ENCODE measurements at places on chromosomes 1 and 21.
A peak's percentile ranks its signal among the peaks of the same experiment; 100 is the strongest.

- DNase-seq, result no peak
These were observed 50.3 kb downstream of the CHD1L start for GRCh38 chr1:147292631-147293251.

GRCh38 chr1:45141247-45142003, 65.0 kb downstream of the ZSWIM5 start:
- no peak for DNase-seq

DNA sequence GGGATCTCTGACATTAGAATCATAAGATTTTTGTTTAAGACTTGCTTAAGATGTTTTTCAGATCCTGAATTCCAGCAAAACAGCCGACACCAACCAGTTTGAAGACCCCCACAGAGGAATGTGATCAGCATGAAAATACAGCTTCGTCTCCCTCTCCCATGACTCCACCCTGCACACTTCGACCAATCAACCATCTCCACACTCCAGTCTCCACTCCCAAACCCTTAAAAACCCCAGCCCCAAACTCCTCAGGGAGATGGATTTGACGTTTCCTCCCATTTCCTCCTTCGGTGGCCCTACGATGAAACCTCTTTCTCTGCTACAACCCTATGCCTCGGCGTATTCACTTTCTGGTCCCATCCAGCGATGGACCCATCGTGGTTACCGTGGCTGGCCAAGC, 30.1 kb upstream of the KIF26B start:
- DNase-seq, result no peak

- no peak for DNase-seq
These were observed 150.5 kb downstream of the PCBP3 start for GRCh38 chr21:45794027-45794426.

- DNase-seq, result peak; percentile 7
These were observed 38.2 kb downstream of the MATN1 start for GRCh38 chr1:30684881-30685795.

GRCh38 chr1:109922326-109922725, 11.7 kb downstream of the CSF1 start:
- DNase-seq, result no peak

- no peak for DNase-seq
These were observed 69.9 kb upstream of the DR1 start for GRCh38 chr1:93275634-93276295.

DNA sequence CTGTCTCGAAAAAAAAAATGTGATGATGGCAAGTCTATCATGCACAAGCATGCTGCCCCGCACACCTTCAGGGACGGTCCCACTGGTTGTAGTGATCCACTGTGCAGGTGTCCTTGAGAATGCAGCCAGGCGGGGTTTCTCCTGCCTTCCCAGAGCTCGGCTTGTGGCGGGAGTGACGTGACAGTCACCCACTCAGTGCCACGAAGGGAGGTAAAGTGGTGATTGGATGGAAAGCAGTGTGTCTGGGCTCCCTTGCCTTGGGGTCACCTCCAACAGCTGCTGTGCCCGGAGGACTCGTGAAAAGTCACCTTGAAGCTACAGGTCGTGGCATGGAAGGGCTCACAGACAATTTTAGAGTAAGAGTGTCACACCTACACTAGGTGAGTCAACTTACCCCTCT, 33.5 kb upstream of the TRIM17 start:
- no peak for DNase-seq

- no peak for DNase-seq
These were observed 35.0 kb upstream of the ATP5PO start for GRCh38 chr21:33950431-33951079.

DNA sequence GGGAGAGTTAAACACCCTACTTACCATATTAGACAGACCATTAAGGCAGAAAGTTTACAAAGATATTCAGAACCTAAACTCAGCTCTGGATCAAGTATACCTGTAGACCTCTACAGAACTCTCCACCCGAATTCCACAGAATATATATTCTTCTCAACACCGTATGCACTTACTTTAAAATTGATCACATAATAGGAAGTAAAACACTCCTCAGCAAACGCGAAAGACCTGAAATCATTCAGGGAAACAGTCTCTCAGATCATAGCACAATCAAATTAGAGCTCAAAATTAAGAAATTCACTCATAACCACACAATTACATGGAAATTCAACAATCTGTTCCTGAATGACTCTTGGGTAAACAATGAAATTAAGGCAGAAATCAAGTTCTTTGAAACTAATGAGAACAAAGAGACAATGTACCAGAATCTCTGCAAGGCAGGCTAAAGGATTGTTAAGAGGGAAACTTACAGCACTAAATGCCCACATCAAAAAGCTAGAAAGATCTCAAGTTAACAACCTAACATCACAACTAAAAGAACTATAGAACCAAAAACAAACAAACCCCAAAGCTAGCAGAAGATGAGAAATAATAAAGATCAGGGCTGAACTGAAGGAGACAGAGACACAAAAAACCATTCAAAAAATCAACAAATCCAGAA, 19.1 kb downstream of the CD84 start:
- DNase-seq, result no peak

GRCh38 chr1:220341126-220341525, 68.9 kb upstream of the RAB3GAP2 start:
- no peak for DNase-seq

DNA sequence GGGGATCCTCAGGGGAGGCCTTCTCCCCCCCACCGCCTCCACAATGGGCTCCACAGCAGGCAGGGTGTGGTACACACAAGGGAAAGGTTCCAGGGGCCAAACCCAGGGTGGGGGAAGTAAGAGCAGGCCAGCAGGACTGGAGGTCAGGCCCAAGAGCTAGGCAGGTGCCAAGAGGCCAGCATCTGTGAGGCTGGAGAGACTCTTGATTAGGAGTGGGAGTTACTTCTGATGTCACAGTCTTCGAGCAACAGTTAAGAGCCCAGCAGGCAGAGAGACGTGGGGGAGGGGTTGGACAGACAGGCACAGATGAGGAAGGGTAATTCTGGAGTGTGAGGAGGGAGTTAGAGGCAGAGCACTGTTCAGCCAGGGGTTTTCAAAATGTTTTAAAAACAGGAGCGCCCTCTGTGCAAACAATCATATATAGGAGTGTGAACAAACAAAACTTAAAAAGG, 55.8 kb downstream of the SLC9A1 start:
- no peak for DNase-seq

DNA sequence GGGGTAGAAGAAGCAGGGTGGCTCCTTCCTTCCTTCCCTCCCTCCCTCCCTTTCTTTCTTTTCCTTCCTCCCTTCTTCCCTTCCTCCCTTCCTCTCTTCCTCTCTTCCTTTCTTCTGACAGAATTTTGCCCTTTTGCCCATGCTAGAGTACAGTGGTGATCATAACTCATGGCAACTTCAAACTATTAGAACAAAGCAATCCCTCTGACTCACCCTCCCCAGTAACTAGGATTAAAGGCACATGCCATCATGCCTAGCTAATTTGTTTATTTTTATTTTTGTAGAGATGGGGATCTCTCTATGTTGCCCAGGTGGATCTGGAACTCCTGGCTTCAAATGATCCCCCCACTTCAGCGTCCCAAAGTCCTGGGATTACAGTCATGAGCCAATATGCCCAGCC, 10.0 kb upstream of the RPE65 start:
- DNase-seq, result no peak

DNA sequence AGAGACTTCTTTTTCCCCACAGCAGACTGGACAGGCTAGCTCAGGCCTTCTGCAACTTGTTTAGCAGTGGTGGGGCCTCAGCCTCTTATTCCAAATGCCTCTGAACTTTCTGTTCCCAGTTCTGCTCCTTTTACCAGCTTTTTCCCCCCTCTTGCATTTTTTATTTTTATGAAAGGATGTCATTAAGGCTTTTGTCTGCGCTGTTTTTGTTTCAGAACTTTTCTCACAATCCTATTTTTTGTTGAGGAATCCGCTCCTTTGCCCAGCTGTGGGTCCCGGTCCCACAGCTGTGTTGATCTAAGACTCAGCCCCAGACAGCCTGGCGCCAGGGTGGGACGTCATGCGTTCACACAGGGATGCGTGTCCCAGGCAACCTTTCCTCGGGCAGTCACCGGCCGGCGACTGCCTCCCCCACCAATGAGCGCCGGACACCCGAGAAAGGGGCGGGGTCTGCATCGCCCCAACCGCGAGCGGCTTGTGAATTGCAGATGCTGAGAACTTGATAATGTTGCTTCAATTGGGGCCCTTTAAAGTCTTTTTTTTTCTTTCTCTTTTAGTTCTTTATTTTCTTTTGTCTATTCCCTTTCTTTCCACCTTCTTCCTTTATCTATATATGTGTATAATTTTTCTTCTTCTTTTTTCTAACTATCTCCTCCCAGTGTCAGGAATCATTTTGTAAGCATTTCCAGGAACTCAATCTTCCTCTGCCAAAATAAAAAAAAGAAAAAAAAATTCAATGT, 3.0 kb upstream of the ID3 start:
- no peak for DNase-seq

DNA sequence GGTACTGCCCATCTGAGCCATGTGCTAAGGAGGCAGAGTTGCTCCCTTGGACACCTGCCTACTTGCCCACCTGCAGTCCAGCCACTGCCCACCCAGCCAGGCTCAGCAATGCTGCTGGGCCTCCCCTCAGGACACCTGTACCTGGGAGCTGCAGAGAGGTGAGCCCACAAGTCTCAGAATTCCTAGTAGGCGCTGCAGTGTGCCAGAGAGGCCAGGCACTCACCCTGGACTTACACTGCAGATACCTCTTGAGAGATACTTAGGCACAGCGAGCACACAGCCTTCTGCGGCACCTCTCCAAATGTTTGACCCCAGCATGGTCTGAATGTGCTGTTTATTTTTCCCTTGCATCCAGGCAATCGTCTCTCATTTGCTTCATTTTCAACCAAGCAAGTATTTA, 71.0 kb downstream of the PGBD5 start:
- no peak for DNase-seq

- no peak for DNase-seq
These were observed 13.6 kb downstream of the CNST start for GRCh38 chr1:246579818-246580217.

GRCh38 chr1:203114202-203114601, 13.3 kb upstream of the ADORA1 start:
- DNase-seq, result no peak

GRCh38 chr1:168848051-168848450, 119.0 kb upstream of the DPT start:
- no peak for DNase-seq

DNA sequence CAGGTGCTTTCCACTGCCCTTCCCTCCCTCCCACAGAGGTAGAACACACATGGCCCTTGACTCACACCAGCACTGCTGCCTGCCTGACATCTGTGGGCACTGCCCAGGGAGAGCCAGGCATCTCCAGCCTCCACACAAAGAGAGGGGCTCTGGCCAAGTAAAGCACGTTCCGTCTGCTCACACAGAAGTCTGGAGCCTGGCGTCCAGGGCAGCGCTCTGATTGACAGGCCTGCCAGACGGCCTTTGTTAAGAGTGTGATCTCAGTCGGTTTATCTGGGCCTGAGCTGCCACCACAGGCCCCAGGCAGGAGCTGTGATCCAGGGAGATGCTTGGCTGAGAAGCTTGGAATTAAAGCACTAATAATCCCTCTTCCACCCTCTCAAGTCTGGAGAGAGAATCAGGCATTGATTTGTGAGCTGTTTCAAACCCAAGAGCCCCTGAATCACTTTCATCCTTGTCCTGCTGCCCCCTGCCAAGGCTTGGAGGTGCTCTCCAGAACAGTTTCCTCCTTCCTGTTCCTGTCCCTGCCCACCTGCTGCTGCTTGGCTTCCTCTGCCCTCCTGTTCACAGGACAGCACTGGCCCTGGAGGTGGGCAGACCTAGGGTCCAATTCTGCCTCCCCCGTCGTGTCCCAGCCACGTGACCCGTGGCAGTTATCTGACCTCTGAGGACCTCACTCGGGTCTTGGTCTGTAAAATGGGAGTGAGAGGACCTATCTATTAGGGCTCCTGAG, 3.7 kb downstream of the DMRTB1 start:
- DNase-seq, result no peak

DNA sequence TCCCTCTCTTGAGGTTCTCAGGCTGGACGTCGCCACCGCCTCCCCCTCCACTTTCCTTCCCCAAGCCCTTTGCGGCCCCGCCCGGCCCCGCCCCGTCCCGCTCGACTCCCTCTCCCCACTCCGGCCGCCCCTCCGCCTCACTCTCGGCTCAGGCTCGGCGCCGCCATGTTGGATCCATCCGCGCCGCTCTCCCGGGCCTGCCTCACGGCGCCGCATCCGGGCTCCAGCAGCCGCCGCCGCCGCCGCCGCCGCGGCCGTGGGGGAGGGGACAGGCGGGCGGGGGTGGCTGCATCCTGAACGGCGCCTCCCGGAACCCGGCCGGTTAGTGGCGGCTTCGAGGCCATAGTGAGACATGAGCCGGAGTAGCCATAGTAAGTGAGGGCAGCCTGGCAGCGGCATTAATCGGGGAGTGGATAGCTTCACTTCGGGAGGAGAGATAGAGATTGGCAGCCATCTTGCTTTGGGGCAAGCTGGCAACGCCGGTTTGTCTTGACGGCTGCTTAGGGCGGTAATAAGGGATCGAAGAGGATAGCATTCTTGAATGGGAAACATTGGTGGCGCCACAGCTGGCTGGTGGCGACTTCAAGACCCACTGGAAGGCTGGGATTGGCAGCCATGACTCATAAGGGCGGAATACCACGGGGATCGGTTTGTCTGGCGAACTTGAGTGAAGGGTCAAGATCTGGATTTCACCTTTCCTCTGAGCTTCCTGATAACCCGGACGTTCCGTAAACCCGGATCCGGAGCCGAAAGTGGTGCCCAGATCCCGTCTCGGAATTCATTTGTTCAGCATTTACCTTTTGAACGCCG, at the start of gene DEDD:
Gene DEDD (minus strand): TSS at position 258 of the 810 bp plus-strand sequence. CDS start 8,205 bp downstream, outside the sequence.
- peak; percentile 93 for DNase-seq

DNA sequence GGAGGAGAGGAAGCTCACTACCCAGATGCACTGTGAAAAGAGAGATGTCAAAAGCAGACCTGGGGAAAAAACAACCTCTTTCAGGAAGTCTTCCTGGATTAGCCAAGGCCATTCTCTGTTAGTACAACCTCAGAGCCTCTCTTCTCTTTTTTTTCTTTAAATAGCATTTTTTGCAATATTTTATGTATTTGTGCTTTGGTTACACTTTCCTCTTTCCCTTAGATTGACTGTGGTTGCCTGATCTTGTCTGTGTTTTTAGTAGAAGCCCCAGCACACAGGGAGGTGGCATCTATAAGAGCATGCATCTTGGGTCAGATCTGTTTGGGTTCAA, 18.8 kb downstream of the SLC26A9 start:
- no peak for DNase-seq

- no peak for DNase-seq
These were observed 3.9 kb downstream of the BCAR3 start for GRCh38 chr1:93677729-93678128.

DNA sequence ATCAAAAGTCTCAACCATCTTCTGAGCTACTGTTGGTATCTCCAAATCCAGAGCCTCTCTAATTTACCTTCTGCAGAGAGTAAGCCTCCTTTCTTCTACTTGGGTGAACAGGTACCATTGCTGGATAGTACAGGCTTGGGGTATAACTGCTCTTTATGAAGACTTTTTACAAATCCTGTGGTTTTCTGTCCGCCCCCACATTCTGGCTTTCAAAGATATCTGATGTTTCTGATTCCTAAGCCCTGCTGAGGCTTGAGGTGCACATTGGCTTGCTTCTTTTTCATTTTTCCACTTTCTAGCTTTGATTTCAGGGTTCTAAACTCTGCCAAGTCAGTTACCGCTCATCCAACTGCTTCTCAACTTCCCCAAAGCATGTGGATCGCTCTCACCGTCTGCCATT, 37.1 kb downstream of the TENT5C start:
- DNase-seq, result no peak

- peak; percentile 26 for DNase-seq
These were observed 867 bp upstream of the TIMM17A start for GRCh38 chr1:201954263-201955008.

- no peak for DNase-seq
These were observed 318.6 kb upstream of the POU3F1 start for GRCh38 chr1:38365242-38365641.
